ENCODE measurements at places on chromosomes 11 and 22.

- DNase-seq = no peak
Measured at GRCh38 chr11:118649941-118650340, 29.5 kb downstream of the TREH start.

DNA sequence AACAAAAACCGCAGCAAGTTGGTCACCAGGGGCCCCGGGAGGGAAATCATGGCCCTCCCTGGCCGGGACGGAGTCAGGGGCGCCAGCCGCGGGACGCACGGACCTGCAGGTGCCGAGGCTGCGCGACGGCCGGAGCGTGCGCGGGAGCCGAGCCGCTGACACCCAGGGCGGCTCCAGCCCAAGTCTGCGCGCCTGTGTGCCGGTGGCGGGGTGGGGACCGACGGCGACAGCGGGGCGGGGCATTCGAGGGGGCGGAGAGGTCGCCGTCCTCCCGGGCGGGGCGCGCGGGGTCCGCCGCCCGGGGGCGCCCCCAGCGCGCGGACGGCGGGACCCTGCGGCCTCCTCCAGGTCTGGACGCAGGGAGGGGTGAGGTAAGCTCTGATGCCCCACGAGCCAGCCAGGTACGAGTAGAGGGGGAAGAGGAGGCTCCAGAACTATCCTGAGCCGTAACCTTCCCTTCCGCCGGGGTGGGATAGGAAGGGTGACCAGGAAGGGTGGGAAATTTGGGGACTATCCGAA is at the start of gene ESAM:
ESAM (minus strand) TSS at position 186 of the 519 bp plus-strand sequence; CDS start at position 50, 136 bp downstream.
- DNase-seq = peak; percentile 75

GRCh38 chr11:117900720-117901440 is 24.4 kb upstream of the FXYD6 start:
- no peak for DNase-seq

DNA sequence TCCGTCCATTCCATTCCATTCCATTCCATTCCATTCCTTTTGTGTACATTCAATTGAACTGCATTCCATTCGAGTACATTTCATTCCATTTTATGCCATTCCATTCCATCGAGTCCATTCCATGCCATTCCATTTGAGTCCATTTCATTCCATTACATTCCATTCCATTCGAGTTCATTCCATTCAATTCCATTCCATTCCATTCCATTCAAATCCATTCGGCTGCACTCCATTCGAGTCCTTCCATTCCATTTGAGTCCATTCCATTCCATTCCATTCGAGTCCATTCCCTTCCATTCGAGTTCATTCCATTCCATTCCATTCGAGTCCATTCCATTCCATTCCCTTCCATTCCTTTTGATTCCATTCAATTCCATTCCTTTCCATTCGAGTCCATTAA is 4800.6 kb upstream of the OR11H1 start:
- DNase-seq = no peak

GRCh38 chr11:70761094-70761907 is 363.0 kb downstream of the CTTN start:
- DNase-seq = no peak
